ENCODE measurements at places on chromosomes 6 and 20. TPM values are rescaled to one million over a fixed set of nuclear protein-coding genes. Genes with fewer than 3 reads are reported as not detected.

- no peak for DNase-seq
These were observed 30.2 kb downstream of the SYTL3 start for GRCh38 chr6:158680015-158680414.

The SSTR4 gene
- not detected for total RNA-seq

- DNase-seq, result peak; percentile 31
These were observed 23.7 kb downstream of the MOCS3 start for GRCh38 chr20:50982363-50982762.

The SLC35D3 gene
- total RNA-seq, result not detected

- DNase-seq, result no peak
These were observed 43.9 kb upstream of the GJE1 start for GRCh38 chr6:142088858-142089216.

GRCh38 chr6:148757944-148758480, 11.2 kb downstream of the UST start:
- DNase-seq, result no peak

DNA sequence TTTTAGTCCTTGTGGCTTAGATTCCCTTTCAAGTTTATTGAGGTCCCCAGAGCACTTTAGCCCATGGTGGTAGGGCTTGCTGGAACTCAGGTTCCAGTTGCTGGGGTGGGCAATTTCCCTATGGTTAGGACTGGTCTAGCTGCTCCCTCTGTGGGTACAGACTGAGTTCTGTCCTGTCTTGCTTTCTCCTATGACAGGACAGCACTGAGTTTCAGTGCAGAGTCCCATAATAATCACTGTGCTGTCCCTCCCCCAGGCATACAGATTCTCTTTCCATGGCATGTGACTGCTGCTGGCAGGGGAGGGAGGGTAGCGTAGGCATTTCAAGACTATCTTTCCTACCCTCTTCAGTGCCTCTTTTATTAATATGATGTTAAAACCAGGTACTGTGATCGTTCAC, 17.1 kb upstream of the ERVFRD-1 start:
- DNase-seq, result no peak

DNA sequence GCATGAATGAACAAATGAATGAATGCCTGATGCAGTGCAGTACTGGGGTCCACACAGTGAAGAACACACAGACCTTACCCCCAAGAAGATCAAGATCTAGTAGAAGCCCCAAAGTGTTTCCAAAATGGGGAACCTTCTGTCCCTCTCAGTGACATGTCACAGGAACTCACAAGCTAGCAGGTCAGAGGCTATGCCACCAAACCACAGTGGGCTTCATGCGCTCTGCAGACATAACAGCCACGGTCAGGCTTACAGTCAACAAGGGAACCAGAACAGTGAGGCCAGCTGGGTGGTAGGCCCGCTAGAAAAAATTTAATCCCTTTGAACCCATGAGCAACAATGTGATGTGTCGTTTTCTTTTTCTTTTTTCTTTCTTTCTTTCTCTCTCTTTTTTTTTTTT, 20.2 kb upstream of the ARFGEF2 start:
- DNase-seq, result no peak

DNA sequence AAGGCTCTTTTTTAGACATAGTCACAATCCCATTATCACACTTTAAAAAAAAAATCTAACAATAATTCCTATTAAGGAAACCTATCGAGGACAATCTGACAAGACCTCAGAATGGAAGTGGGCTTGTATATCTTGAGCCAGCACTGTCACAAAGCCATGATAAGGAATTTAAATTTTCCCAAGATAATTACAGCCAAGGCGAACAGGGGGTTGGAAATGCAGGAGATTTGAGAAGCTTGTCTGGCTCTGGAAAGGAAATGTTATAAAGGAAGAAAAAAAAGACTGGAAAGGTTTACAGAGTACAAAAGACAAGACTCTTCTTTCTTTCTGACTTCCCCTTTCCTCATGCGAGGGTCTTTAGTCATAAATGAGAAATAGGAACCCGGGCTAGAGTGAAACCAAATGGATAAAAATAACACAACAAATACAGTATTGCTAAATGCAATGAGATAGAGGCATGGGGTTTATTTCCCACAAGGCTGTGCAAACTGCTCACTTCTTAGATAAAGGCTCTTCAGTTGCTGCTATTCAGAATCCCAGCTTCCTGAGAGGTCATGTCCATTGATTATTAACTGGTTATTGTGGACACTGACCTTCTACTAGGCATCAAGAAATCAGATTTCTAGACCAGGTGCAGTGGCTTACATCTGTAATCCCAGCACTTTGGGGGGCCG, 13.4 kb upstream of the GHRH start:
- DNase-seq, result no peak

The DEFB124 gene
- not detected for total RNA-seq

The RIMS1 gene
- not detected for total RNA-seq

DNA sequence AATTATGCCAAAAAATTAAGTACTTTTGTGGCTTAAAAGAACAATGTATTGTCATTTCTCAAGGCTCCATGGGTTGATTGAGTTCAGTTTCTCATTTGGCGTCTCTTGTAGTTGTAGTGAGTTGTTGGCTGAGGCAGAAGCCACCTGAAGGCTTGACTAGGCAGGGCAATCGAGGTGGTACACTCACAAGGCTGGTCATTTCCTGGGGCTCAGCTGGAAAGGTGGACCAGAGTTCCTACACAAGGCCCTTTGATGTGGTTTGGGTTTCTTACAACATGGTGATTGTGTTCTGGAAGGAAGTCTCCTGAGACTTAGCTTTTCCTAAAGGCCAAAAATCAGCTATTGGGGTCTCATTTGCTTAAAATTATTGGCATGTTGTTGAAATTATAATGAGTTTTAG, 22.6 kb downstream of the MAS1 start:
- DNase-seq, result no peak

The FAM209B gene
- 3.9 TPM for total RNA-seq

The BMP7 gene
- total RNA-seq, result not detected

- DNase-seq, result no peak
These were observed 79.8 kb downstream of the QKI start for GRCh38 chr6:163494279-163494727.

DNA sequence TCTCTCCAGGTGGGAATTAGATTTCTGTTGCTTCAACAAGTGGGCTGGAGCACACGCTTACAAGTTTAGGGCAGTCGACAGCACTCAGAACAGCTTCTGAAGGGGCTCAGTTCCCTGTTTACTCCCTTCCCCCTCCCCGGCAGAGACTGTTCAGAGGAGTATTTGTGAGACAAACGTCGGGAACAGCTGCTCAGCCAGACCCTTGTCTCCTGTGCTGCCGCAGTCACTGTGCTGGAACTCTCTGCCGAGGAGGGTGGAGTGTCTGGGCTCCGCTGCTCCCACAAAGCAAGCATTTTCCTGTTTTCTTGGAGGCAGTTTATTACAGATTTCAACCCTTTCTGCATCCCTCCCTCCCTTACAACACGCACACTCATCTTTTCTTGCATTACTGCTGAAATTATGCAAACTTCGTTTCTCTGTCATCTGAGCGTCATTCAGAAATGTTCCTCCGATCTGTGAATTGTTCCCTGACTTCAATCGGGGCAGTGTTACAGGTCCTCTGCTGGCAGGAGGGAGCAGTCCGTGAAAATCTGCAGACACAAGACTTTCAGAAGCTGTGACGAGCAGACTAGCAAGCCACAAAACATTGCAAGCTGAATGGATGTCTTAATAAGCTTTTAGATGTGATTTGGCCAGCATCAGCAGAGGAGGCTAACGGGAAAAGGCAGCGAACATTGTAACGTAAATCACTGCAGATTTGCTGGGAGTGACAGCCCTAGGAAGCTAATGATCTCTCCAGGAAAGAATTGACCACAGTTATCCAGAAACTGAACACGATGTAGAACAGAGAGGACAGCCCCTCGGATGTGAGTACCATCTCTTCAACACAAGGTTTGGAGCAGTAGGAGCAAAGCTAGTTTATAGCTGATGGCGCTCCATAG, 76.2 kb downstream of the LYRM2 start:
- DNase-seq, result no peak

The RSPO3 gene
- total RNA-seq, result not detected

- DNase-seq, result peak; percentile 43
These were observed at the start of gene IER3 for GRCh38 chr6:30744054-30744805. TSS of gene IER3 (minus strand) at chr6:30744547. CDS start at chr6:30744518, 29 bp downstream.

DNA sequence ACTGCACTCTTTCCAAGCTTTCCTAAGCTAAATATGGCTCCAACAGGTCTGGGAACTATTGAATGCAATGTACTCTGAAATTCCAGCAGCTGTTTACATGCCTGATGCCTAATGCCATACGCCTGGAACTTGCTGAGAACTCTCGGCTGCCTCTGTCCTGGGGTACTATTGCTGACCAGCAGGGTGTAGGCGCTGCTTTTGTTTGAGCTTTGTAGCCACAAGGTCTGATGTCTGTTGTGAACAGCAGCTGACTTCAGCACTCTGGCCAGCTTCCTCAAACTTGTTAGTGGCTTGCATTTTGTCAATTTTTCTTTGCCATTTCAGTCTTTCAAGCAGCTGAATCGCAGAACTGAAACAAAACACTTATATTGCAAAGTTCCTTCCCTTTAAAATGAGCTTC, 26.7 kb downstream of the SAYSD1 start:
- peak; percentile 30 for DNase-seq

The SAPCD1 gene
- 2.8 TPM for total RNA-seq

The MYB gene
- 2.6 TPM for total RNA-seq

DNA sequence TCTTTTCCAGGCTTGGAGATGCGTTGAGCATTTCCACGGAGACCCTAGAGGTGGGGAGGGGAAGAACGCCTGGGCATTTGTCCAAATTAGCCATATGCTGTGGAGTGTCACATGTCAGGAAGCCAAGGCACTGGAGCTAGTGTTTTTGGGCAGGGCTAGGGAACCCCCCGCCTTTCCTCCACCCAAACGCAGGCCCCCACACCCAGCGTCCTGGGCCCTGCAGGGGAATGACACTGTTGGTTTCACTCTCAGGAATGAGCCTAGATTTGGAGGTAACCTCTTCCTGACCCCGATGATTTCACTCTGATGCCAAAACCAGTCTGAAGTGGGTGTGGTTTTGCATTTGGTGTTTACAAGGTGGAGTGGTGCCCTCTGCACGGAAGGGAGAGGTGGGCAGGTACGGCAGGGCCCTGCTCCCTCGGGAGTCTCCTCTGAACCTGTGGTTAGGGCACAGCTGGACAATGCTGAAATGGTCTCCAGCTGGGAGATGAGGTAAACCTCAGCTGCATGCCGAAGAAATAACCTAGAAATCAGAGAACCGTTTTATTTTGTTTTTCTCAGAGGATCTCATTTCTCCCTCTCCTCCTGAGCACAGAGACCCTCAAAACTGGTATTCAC, 29.5 kb downstream of the MTHFD1L start:
- no peak for DNase-seq

The CCN6 gene
- not detected for total RNA-seq

GRCh38 chr6:357261-357790, 34.2 kb upstream of the IRF4 start:
- DNase-seq, result no peak

The NKAIN2 gene
- not detected for total RNA-seq

The FHL5 gene
- not detected for total RNA-seq

The CENPB gene
- 25.3 TPM for total RNA-seq

DNA sequence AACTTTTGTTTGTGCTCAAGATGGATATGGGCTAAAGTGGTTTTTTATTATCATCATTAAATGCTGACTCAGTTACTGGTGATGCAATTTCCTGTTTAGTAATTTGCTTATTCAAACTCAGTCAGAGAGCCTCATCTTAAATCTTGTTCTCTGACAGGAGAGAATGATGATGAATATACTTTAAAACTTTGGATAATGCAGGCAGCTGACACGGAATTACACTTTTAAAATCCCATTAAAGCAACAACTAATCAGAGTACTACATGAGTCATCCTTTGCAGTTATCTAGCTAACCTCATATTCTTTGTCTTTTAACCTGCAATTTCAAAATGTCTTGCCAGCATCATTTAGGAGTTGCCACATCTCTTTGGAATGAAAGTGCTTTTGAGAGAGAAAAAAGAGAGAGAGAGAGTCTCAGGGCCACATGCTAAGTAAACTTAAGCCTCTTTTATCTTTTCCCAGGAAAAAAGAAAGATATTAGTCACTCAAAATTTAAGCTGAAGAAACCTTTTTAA, 9.2 kb upstream of the C6orf141 start:
- no peak for DNase-seq

GRCh38 chr6:4446982-4447381, 311.6 kb upstream of the ECI2 start:
- no peak for DNase-seq

- no peak for DNase-seq
These were observed 1110.3 kb upstream of the MAP3K7 start for GRCh38 chr6:91697010-91697695.

The WFDC6 gene
- total RNA-seq, result not detected

GRCh38 chr20:45611054-45611453, 18.5 kb upstream of the WFDC10A start:
- DNase-seq, result no peak

- DNase-seq, result no peak
These were observed 579.8 kb upstream of the AGPAT4 start for GRCh38 chr6:161853657-161854056.

The DOK5 gene
- total RNA-seq, result not detected

The TMEM74B gene
- total RNA-seq, result not detected

The NRM gene
- 4.4 TPM for total RNA-seq

DNA sequence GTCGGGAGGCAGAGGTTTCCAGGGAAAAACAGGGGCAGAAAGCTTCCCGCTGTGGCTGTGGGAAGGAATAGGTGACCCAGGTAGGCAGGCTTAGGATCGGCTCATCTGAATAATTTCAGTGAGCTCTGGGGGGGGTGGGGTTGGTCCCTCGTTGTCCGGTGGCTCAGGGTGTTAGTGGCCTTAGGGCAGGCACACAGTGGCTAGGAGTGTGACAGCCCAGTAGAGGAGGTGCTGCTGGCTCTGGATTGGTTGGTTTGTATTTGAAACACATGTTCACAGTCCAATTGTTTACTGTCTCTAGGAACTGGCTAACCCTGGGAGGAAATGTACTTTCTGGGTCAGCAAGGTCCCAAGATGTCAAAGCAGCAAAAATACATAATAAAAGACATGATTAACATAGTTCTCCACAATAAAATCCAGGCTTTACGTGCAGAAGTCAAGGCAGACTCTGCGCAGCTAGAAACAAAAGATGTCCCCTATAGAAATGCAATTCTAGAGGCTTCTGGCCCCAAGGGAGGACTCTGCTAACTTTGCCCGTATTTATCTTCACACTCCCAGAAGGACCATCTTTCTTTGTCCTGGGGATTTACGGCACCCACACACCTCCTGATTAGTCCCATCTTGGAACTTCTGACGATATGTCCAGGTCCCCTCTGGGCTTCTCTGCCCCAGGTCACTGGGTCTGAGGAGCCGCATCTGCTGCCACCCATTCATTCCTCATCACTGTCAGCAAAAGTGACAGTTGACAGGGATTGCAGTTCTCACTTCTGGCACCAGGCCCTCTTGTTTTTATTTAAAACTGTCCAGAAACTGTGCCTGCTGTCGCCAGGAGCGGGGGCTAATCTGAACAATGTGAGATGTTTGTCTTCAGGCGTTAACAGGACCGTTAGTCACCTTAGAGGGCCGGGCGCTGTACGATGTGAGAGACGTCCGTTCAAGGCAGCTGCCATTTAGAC, 18.7 kb downstream of the MOCS3 start:
- no peak for DNase-seq

DNA sequence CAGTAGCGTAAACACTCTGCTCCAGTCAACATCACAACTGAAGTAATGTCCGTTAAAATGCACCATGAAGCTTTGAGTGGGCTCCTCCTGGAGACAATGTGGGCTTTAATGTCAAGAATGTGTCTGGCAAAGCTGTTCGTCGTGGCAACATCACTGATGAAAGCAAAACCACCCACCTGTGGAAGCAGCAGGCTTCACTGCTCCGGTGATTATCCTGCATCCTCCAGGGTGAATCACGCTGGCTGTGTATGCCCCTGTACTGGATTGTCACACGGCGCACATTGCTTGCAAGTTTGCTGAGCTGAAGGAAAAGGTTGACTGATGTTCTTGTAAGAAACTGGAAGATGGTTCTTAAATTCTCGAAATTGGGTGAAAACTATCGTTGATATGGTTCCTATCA, 128.5 kb downstream of the MOXD1 start:
- DNase-seq, result no peak

The OR2H1 gene
- total RNA-seq, result not detected

Measured in CD4-positive, alpha-beta T cell (primary cell).